ENCODE measurements at places on chromosomes 4 and X.

GRCh38 chr4:25783943-25784342, 78.8 kb downstream of the SEL1L3 start:
- no peak for DNase-seq

DNA sequence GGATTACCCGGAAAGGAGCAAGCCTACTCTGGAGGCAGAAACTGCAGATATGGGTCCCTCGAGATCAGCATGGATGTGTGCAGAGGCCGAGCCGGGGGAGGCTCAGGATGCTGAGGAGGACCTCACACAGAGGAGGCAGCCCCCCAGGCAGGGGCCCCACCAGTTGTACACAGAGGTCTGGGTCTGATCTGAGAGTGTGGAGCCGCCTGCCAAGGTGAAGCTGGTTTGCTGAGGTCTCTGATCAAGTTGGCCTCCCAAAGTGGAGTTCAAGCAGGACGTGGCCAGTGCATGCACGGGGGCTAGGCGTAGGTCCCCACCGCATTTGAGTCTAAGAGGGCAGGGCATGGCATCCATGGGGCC, 35.0 kb downstream of the ACOX3 start:
- no peak for DNase-seq

- no peak for DNase-seq
Observed at GRCh38 chrX:42809569-42809968, 31.6 kb upstream of the PPP1R2C start.

GRCh38 chrX:18899796-18900380, 84.0 kb downstream of the PHKA2 start:
- no peak for DNase-seq

DNA sequence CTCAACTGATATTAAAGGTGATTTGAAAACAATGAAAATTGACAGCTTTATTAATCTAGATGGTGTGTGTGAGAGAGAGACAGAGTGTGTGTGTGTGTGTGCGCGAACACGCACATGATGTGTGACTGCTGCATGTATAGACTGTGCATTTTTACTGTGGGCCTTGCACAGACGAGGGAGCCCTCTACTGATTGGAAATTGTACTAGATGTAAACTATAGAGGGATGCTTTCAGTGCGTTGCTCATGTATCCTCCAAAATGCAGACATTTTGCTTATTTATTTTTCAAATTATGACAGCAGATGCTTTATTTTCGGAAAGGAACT, 168.4 kb upstream of the GK2 start:
- DNase-seq = no peak

- no peak for DNase-seq
Observed at GRCh38 chr4:173652283-173652931, 122.4 kb upstream of the HAND2 start.

- DNase-seq = no peak
Observed at GRCh38 chrX:44544036-44544435, 1.4 kb upstream of the FUNDC1 start.

DNA sequence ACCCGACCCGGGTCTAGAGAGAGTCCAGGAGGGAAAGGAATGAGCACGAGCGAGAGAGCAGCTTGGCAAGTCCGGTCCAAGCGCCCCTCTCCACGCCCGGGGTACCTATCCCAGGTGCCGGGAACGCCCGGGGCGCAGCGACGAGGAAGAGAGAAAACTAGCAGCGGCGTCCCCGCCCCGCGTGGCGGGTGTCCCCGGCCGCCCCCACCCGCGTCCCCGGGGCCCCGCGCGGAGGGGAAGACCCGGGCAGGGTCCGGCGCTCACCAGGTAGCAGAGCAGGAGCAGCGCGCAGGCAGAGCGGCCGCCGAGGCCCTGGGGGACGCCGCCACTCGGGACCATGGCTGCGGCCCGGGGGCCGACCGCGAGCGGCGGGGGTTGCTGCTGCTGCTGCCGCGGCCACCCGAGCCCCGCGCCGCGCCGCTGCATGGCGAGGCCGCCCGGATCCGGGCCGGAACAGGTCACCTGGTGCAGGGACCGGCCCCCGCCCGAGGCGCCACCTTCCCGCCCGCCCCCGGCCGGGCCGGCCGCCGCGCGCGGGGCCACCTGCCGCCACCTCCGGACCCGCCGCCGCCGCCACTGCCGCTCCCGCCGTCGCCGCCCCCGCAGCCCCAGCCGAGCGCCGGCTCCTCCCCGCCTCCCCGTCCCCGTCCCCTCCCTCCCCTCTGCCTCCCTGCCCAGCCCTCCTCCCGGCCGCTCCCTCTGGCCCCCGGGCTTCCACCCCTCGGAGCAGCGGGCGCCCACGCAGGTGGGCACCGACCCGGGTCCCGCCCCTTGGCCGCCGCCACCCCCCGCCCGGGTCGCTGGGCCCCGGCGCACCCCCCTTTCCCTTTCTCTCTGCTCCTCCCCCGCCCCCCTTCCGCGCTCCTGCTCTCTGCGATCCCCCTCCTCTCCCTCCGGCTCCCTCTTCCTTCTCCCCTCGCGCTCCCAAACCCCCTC, at the start of gene SEL1L3:
Gene SEL1L3 (minus strand): TSS at position 578 of the 936 bp plus-strand sequence. CDS start 152 bp downstream, at position 426.
- peak; percentile 59 for DNase-seq

DNA sequence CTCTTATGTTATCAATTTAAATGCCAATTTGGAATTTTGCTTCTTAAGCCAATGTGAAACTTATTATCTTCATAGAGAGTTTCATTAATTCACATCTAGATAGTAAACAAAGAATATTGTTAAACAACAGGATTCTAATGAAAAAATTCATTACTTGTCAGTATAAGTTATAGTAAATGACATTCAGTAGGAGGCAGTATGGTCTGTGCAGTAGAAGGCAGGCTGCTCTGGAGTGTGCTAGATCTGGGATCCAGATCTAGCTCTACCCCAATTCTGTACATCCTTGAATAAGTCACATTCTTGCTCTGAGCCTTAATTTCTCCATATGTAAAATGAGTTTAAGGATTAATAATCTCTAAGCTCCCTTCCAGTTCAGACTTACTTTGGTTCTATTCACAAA, 202.7 kb upstream of the POU3F4 start:
- DNase-seq = no peak

DNA sequence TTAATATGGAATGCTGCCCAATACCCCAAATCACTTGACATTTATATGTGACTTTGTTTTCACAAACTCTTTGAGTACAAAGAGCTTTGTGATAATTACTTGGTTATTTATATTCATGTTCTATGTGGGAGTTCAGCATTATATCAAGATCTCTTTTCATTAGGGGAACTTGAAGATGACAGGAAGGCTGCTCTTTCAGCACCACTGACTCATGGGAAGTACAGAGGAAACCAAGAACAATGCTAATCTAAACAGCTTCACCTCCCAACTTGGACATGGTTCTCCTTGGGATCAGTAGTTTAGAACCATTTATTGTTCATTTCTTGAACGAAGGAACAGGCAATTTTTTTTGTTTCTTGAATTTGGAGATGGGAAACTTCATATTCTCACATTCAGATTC, 184.0 kb upstream of the AFF2 start:
- no peak for DNase-seq

DNA sequence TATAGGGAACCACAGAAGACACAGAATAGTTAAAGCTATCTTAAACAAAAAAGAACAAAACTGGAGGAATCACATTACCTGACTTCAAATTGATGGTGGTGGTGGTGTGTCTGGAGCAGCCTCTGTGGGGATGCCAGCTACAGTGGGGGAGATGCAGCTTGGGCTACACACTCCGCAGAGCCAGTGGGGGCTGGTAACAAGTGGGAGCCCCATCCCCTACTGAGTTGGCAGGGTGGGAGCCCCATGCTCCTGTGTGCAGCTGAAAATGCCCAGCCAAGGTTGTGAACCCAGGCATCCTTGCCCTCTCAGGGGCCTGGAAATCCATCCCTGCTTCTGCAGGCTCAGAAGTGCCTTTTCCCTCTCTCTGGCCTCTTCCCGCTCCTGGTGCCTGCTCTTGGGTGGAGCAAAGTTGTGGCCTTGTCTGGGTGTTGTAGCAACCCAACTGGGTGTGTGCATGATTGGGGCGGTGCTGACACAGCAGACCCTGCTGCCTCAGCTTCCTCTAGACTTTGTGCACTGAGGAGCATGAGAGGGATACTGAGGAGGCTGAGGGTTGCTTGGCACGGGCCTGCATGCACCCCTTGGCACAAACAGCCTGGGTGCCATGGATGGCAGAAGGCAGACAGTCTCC, 38.9 kb downstream of the SH3BGRL start:
- no peak for DNase-seq

GRCh38 chr4:185881430-185881829, 69.4 kb upstream of the SORBS2 start:
- DNase-seq = no peak

GRCh38 chr4:2390146-2390545, 28.3 kb downstream of the ZFYVE28 start:
- no peak for DNase-seq

GRCh38 chr4:17206829-17207801, 304.8 kb downstream of the QDPR start:
- DNase-seq = no peak

GRCh38 chr4:55866973-55867574, 13.6 kb downstream of the EXOC1 start:
- DNase-seq = peak; percentile 63

GRCh38 chr4:114879916-114880669, 233.3 kb downstream of the NDST4 start:
- no peak for DNase-seq

GRCh38 chr4:61332693-61333092, 132.6 kb downstream of the ADGRL3 start:
- DNase-seq = no peak

- DNase-seq = no peak
Observed at GRCh38 chrX:31228909-31229308, 157.1 kb upstream of the FTHL17 start.

DNA sequence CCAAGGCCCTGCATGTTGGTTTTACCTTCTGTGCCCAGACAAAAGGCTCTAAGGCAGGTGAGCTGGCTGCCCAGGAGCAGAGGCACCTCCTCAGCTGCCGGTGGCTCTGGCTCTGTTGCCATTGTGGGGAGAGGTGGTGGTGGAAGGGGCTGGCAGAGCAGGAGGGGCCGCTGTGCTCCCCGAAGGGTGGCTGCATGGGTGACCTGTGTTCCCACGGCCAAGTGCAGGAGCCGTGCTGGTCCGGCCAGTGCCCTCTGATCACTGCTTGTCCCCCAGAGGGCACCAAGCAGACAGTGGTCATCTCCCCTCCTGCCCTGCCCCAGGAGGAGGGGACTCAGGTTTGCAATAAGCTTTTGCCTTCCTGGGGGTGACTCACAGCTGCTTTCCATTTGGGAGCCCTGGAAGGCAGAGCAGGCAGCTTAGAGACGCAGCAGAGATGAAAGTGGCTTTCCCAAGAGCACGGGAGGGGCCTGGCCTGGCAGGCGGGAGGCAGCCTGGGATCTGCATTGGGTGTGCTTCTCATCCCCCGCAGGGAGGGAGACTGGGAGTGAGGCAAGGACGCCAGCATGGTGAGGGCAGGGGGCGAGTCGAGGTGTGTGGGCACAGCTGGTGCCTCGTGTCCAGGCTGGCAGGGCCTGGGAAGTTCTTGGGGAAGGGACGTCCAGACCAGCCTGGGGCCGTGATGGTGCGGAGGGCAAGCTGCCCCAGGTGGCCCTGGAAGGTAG, 28.7 kb downstream of the DOK7 start:
- no peak for DNase-seq

GRCh38 chrX:103637604-103638338, 9.0 kb downstream of the TCEAL1 start:
- no peak for DNase-seq

- DNase-seq = no peak
Observed at GRCh38 chr4:15188605-15189539, 186.6 kb downstream of the CPEB2 start.

DNA sequence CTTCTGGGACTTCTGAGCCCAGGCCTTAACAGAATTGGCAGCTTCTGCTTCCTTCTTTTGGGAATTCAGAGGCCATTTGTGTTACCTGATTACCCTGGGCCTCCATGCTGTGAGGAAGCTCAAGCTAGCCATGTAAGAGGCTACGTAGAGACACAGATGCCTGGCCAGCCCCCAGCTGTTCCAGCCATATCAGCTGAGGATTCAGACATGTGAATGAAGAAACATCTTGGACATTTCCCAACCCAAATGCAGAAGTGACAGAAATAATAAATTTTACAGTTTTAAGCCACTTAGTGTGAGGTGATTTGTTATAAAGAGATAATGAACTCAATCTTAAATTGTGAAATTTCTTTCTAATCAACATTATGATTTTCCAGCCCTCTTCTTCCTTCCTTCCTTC, 18.7 kb upstream of the ZNF827 start:
- DNase-seq = no peak

DNA sequence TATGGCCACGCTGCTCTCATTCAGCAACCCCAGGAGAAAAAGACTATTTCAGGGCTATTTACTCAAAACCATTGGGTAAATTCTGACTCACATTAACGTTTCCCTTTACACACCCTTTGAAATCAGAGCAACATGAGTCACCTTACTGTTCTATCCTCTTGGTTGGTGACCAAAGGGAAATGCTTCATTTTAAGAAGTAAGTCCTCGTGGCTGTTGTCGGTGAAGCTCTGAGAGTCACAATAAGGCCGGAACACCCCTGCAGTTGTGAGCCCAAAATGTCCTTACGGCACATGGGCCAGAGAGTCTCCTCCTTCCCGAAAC, 56.3 kb upstream of the SPRY1 start:
- no peak for DNase-seq

Data from CD4-positive, alpha-beta T cell treated with Interleukin-12 subunit alpha and Interleukin-12 subunit beta, for 1 hour (primary cell).